ENCODE measurements at places on chromosomes 2 and 18.

- DNase-seq: no peak
Measured at GRCh38 chr2:206915121-206915520, 24.2 kb upstream of the CPO start.

GRCh38 chr18:3871687-3872086, 421.7 kb downstream of the TGIF1 start:
- DNase-seq: no peak

- DNase-seq: no peak
Measured at GRCh38 chr2:47194410-47194809, 39.3 kb upstream of the STPG4 start.

DNA sequence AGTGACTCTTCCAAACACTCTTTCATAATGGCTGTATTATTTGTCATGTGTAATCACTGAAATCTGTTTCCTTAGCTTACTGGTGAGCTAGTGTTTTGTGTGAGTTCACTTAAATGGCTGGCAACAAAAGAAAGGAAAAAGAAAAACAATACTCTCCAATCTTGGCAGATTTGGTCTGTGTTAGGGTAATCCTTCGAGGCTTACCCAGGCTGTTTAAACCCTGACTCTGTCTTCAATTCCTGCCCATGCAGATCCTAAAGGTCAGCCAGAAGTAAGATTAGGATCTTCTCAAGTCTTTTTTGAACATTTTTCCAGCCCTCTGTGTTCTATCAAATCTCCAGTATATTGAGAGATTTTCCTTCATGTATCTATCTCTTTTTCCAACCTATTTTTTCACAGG, 85.3 kb downstream of the CCDC178 start:
- no peak for DNase-seq

- no peak for DNase-seq
Measured at GRCh38 chr2:45833301-45833967, 182.0 kb downstream of the PRKCE start.

- DNase-seq: no peak
Measured at GRCh38 chr18:34909637-34910364, 131.4 kb upstream of the MAPRE2 start.

DNA sequence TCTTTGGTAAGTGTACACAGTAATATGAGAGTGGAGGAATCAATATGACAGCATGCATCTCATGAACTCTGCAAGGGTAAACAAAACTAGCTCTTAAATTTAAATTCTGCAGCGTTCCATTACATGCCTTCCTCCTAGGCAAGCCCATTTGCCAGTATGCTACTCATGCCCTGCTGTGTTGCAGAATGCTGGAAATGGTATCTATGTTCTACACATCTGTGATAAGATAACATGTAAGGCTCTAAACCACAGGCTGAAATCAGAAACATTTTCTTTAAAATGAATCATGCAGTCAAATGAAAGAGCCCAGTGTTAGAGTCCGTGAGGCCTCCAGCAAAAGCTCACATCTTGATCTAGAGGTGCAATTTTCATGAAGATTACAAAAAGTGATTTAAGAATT, 112.8 kb upstream of the FN1 start:
- no peak for DNase-seq

GRCh38 chr2:237388036-237388435, 25.9 kb downstream of the COL6A3 start:
- DNase-seq: no peak

GRCh38 chr2:143847257-143847656, 672.7 kb downstream of the ZEB2 start:
- DNase-seq: no peak

DNA sequence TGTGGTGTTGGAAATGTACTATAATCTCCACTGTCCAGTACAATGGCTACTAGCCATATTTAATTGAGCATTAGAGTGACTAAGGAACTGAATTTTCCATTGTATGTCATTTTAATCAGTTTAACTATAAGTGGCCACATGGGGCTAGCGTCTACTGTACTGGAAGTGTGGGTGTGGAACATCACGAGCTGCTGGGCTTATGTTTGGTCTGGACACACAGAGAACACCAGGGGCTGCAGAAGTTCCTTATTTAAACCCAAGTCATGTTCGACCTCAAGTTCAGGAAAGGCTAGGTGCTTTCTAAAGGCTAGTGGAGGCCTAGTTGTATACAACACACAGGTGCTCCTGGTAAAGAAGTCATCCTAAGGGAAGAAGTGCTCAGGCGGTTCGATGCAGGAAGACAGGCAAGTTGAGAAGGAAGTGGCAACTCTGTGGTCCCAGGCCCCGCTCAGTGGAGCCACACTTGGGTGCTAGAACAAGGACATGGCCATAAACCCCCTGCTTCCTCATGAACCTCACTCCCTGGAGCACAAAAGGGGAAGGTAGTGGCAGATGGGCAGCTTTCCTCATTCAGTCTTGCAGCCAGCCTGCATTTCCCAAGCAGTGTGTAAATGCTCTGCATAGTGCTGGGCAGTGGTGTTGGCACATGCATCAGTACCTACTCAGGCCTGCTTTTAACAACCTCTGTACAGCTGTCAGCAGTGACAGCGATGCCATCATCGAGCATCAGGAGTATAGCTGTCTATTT, 13.3 kb downstream of the LGALSL start:
- DNase-seq: no peak

GRCh38 chr2:182324665-182325064, 102.2 kb downstream of the PDE1A start:
- no peak for DNase-seq

GRCh38 chr2:158772306-158773078, 22.6 kb upstream of the DAPL1 start:
- DNase-seq: no peak

GRCh38 chr2:102082571-102083392, 59.8 kb upstream of the IL1R1 start:
- DNase-seq: no peak

- no peak for DNase-seq
Measured at GRCh38 chr2:101803128-101803527, 105.6 kb downstream of the MAP4K4 start.

GRCh38 chr2:207276858-207277257, 111.1 kb upstream of the KLF7 start:
- DNase-seq: no peak

- no peak for DNase-seq
Measured at GRCh38 chr2:18244845-18245244, 315.6 kb downstream of the RDH14 start.

GRCh38 chr2:113823716-113824595, 65.9 kb upstream of the ACTR3 start:
- no peak for DNase-seq

- no peak for DNase-seq
Measured at GRCh38 chr2:118848381-118849225, 1.2 kb upstream of the EN1 start.

DNA sequence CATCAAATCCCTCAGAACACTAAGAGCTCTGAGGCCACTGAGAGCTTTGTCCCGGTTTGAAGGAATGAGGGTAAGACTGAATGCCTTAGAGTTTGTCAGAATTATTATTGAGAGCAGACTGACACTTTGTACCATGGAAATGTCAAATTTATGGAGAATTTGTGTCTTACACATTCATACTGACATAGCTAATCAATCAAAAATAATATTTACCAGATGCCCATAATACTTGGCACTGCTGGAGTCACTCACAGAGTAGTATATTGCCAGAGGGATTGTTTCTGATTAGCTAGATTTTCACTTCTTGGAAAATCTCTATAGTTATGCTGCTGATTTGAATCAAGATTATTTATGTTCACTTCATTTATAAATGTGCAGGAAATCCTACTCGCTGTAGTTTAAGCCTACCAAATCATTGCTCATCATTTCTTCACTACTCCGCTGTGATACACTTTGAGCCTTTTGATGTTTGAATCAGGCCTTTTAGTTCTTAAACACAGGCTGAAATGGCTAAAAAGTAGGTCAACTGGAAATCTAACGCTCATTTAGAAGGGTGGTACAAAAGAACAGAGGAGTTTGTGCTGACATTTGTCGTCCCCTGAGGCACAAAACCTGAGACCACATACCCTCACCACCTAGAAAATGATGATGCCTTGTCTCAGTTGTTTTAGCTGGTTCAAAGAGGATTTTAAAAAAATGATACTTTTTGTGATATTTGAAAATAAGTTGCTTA, 96.1 kb upstream of the CSRNP3 start:
- DNase-seq: no peak

Data from stimulated activated CD8-positive, alpha-beta memory T cell treated with anti-CD3 and anti-CD28 coated beads, Interleukin-7, amount 100 ng/mL, for 1 hour (primary cell).